Hypothalamus (tissue), 51 donors: ENCODE measurements at places on chromosomes 16 and 17.

- DNase-seq = no peak
Measured at GRCh38 chr17:44258811-44259351, 9.1 kb downstream of the SLC4A1 start.

DNA sequence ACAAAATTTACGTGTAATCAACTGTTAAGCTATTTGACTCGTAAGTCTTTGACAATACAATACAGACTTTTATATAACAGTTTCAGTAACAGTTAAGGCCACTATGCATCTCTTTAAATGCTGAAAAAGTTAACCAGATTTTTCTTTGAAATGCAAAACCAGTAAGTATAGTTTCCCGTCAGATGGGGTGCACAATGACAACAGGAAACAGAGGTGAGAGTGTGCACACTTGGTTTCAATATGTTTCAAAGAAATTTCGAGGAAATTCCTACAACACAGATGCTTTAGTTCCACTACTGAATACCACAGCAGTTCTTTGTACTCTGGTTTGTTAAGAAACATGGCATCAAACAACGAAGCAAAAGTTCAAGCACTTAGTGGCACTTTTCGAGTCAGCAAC is 48.4 kb downstream of the RNF157 start:
- no peak for DNase-seq

DNA sequence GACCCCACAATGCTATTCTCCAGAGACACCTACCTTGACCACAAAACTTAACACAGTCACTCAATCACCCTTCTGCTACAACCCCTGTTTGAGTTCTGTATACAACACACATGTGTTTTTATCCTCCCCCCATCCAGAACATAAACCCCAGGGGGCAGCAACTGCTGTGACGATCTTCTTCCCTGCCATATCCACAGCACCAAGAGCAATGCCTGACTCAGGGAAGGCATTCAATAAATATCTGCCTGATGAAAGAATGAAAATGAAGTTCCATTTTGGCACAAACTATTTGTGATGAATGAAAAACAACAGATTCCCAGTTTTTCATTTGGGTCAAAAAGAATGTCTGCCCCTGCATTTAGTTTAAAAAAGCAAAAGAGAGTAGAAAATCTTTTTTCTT is 27.0 kb downstream of the ASIC2 start:
- no peak for DNase-seq

DNA sequence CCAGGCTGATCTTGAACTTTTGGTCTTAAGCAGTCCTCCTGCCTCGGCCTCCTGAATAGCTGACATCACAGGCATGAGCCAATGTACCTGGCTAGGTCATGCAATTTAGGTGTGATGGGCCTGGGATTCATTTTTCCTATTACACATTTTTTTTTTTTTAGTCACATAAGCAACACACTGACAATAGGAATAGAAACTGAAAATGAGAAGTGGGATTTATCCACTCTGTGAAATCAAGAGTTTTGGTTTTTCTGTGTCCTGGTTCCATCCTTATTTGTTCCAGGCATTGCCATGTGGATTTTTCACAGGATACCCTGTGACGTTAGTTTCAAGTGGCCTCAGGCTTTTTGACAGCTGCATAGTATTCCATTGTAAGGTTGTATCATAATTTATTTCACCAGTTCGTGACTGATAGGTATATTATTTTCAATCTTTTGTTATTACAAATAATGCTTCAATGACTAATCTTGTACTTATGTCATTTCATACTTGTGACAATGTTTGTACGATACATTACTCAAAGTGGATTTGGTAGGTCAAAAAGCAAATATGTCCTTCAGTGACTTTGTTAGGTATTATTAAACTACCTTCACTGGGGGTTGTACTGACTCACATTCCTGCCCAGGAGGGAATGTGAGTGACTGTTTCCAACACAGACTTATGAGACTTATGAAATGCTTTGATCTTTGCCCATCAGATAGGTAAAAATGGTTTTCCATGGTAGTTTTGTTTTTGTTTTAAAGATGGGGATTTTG is 10.6 kb downstream of the ADCY7 start:
- DNase-seq = no peak

- DNase-seq = no peak
Measured at GRCh38 chr17:48483471-48484131, 47.2 kb downstream of the HOXB1 start.

DNA sequence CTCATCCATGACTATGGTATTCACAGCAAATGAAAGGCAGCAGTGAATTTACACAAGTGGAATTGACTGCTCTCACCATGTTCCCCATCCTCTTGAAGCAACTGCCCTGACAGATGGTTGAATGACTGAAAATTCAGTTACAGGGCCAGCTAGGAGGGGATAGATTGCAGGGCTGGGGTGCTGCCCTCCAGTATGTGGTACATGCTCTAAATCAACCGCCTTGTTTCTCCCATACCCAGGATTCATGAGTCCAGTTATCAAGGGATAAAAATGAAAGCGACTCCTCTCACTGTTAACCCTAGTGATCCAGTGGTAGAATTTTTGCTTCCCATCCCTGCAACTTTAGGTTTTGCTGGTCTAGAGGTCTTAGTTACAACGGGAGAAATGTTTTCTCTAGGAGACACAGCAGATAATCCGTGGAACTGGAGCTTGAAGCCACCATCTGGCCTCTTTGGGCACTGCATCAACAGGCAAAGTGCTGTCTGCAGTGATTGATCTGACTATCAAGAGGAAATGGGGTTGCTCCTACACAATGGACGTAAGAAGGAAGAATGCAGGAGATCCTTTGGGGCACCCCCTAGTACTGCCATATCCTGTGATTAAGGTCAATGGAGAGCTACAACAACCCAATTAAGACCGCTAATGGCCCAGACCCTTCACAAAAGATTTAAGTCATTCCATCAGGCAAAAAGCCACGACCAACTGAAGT is 32.0 kb downstream of the SCPEP1 start:
- DNase-seq = no peak
